Spleen (tissue), 13 donors: ENCODE measurements at places on chromosomes 2 and 18. TPM values are rescaled to one million over a fixed set of nuclear protein-coding genes. Genes with fewer than 3 reads are reported as not detected.

- H3K4me1 ChIP-seq: no peaks in the 10 kb centered on the region
- no peaks in the 10 kb centered on the region for H3K27me3 ChIP-seq
- peaks cover 63% of the 10 kb centered on the region for H3K36me3 ChIP-seq
- no peak for DNase-seq
- no peak overlapping the region for H3K27ac ChIP-seq
Measured at GRCh38 chr2:205744074-205744591, 61.8 kb downstream of the NRP2 start.

- peaks cover under 1% of the 10 kb centered on the region for H3K36me3 ChIP-seq
- no peak overlapping the region for H3K4me3 ChIP-seq
- no peak overlapping the region for H3K27ac ChIP-seq
- peaks cover 13% of the 10 kb centered on the region for H3K4me1 ChIP-seq
- H3K27me3 ChIP-seq: peaks cover 3% of the 10 kb centered on the region
Measured at GRCh38 chr2:27249891-27250651, 12.8 kb downstream of the SLC30A3 start.

GRCh38 chr2:112794841-112795240, 10.5 kb upstream of the IL1A start:
- no peak for DNase-seq
- no peak overlapping the region for H3K4me3 ChIP-seq
- no peak overlapping the region for H3K27ac ChIP-seq
- H3K4me1 ChIP-seq: peaks cover 3% of the 10 kb centered on the region

DNA sequence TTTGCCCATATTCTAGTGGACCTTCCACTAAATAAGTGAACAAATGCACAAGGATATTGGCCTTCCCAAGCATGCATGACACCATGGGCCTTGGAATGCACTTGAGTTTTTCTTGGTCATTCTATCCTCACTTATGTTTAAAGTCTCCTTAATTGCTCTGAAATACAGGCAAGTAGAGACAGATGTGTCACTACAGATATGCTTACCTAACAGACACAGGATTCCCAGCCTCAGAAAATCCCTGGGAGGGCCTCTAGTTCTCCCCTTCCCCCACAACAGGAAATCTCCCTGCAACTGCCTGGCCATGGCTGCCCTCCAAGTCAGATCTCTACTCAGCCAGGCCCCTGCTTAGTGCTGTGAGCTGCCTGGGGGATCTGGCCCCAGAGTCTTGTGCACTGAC, 445.2 kb downstream of the IRS1 start:
- no peaks in the 10 kb centered on the region for H3K36me3 ChIP-seq
- H3K27me3 ChIP-seq: no peaks in the 10 kb centered on the region
- no peak overlapping the region for H3K4me3 ChIP-seq
- DNase-seq: no peak
- H3K27ac ChIP-seq: no peak overlapping the region
- no peaks in the 10 kb centered on the region for H3K4me1 ChIP-seq

GRCh38 chr2:32189011-32189410, 23.3 kb downstream of the SLC30A6 start:
- no peak overlapping the region for H3K27ac ChIP-seq
- H3K36me3 ChIP-seq: peaks cover 86% of the 10 kb centered on the region
- H3K27me3 ChIP-seq: no peaks in the 10 kb centered on the region
- no peaks in the 10 kb centered on the region for H3K4me1 ChIP-seq
- DNase-seq: no peak

DNA sequence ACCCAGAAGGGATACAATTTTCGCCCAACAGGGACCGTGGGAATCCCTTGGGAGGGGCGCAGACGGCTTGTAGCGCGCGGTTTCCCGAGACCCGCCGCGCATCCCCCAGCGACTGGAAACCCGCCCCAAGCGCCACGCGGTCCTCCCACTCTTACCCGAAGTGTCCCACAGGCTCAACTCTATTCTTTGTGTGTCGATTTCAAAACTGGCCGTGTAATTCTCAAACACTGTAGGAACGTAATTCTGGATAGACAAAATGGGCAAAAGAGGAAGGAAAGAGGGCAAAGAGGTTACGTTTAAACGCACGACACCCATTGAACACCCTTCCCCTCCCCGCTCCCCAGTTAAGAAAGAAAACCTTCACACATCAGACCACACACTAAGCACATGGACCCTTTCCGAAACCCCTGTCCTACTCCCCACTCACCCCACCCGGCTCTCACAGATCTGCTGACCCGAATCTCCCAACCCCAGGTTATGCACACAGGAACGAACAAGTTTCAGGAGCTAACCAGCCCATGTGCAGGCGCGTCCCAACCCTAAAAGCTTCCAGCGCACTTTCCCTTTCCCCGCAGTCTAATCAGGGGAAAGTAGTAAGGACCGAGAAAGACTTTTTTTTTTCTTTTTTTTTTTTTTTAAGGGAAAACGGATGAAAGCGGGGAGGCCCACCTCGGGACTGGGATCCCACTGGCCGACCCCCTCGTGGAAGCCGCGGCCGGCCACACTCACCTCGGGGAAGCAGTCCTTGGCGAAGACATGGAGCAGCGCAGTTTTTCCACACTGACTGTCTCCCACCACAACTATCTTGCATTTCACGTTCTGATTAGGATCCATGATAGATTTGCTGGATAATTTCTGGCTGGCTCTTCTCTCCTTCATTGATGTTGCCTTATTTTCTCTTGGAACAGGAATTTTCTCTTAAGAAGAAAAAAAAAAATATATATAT, 655 bp downstream of the RND3 start:
- peaks cover 15% of the 10 kb centered on the region for H3K4me1 ChIP-seq
- peak overlapping the region; percentile 57 for H3K4me3 ChIP-seq
- H3K36me3 ChIP-seq: no peaks in the 10 kb centered on the region
- H3K27me3 ChIP-seq: peaks cover 60% of the 10 kb centered on the region

DNA sequence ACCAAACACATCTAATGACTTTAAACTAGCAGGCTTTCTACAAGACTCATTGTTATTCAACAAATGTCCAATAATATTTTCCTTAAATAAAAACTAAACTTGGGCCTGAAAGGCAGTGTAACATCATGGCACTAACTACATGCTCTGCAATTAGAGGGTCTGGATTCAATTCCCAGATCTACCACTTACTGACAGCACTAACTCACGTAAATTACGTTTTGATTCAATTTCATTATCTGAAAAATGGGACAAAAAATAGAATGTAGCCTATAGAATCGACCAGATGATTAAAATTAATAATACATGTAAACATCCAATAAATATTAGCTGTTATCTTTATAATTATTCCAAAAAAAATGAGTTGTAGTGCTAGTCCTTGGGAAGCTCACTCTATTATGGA, 98.0 kb upstream of the DDX18 start:
- H3K36me3 ChIP-seq: no peaks in the 10 kb centered on the region
- H3K4me1 ChIP-seq: no peaks in the 10 kb centered on the region
- H3K4me3 ChIP-seq: no peak overlapping the region
- no peak overlapping the region for H3K27ac ChIP-seq
- DNase-seq: no peak

- H3K27me3 ChIP-seq: no peaks in the 10 kb centered on the region
- H3K4me1 ChIP-seq: peaks cover 12% of the 10 kb centered on the region
- DNase-seq: no peak
- no peaks in the 10 kb centered on the region for H3K36me3 ChIP-seq
- no peak overlapping the region for H3K27ac ChIP-seq
Measured at GRCh38 chr2:96622544-96622943, 15.6 kb downstream of the KANSL3 start.

GRCh38 chr2:151857650-151858049, 29.4 kb upstream of the ARL5A start:
- no peak overlapping the region for H3K4me3 ChIP-seq
- no peaks in the 10 kb centered on the region for H3K27me3 ChIP-seq
- H3K4me1 ChIP-seq: no peaks in the 10 kb centered on the region
- DNase-seq: no peak

GRCh38 chr2:137525641-137526190, 438.6 kb upstream of the HNMT start:
- no peak overlapping the region for H3K4me3 ChIP-seq
- H3K4me1 ChIP-seq: no peaks in the 10 kb centered on the region
- H3K27me3 ChIP-seq: no peaks in the 10 kb centered on the region
- H3K27ac ChIP-seq: no peak overlapping the region
- no peak for DNase-seq
- no peaks in the 10 kb centered on the region for H3K36me3 ChIP-seq

DNA sequence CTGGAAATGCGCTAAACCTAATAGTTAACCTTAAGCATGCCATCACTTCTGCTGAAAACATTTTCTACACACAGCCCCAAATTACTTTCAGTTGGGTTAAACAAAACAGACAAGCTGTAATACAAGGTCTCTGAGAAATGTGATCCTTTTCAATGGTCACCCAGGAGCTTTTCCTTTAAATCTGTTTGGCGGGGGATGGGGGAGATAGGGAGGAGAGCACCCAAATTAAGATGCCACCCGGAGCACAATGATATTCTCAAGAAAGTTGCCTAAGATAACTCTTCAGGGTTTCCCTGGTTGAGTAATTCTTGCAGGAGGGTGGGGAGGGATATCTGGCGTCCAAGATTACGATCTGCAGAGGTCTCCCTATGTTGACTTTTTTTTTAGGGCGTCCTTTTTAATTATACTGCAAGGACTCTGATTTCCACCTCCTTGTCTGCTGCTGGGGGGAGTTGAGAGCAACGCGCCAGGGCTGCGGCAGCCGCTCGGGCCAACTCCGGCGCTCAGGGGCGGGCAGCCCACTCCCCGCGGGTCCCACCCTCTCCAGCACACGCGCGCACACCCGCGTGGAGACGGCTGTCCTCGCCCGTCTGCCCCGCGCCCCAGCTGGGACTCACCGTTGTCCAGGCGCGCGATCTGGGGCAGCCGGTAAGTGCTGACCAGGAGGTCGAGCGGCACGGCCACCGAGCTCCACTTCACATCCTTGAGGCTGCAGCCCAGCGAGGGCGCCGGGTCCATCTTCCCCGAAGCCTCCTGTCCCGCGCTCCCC, 807 bp downstream of the GAREM1 start:
- DNase-seq: peak; percentile 80
- H3K36me3 ChIP-seq: no peaks in the 10 kb centered on the region
- peak overlapping the region; percentile 46 for H3K27ac ChIP-seq
- peaks cover 28% of the 10 kb centered on the region for H3K27me3 ChIP-seq

GRCh38 chr2:229363185-229363814, 92.2 kb upstream of the PID1 start:
- no peaks in the 10 kb centered on the region for H3K4me1 ChIP-seq
- no peaks in the 10 kb centered on the region for H3K36me3 ChIP-seq
- no peak for DNase-seq
- no peaks in the 10 kb centered on the region for H3K27me3 ChIP-seq
- no peak overlapping the region for H3K4me3 ChIP-seq

- H3K4me3 ChIP-seq: no peak overlapping the region
- no peak overlapping the region for H3K27ac ChIP-seq
- H3K27me3 ChIP-seq: no peaks in the 10 kb centered on the region
- H3K36me3 ChIP-seq: no peaks in the 10 kb centered on the region
- no peaks in the 10 kb centered on the region for H3K4me1 ChIP-seq
- DNase-seq: no peak
Measured at GRCh38 chr2:100647709-100648108, 84.9 kb downstream of the PDCL3 start.

GRCh38 chr2:234100686-234101085, 50.2 kb downstream of the SPP2 start:
- H3K36me3 ChIP-seq: no peaks in the 10 kb centered on the region
- no peaks in the 10 kb centered on the region for H3K27me3 ChIP-seq
- H3K4me1 ChIP-seq: no peaks in the 10 kb centered on the region
- no peak overlapping the region for H3K4me3 ChIP-seq

DNA sequence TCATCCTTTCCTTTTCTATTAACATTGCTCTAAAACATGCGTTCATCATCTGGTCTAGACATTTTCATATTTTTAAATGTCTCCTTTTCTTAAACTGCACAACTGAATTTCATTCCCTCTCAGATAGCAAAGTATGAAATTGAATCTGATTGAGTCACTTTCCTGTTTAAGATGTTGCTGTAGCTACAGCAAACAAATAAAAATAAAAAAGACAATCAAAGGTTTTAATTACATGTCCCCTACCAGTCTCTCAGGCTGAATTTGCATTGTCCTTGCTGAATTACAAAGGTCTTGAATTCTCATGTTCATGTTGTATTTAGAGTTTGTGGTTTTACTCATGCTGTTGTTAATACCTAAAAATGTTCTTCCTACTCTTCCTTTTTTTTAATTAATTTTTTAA, 537.9 kb upstream of the LRATD1 start:
- no peak overlapping the region for H3K27ac ChIP-seq
- no peak overlapping the region for H3K4me3 ChIP-seq
- H3K36me3 ChIP-seq: no peaks in the 10 kb centered on the region

GRCh38 chr2:128315122-128315828, 3.4 kb downstream of the HS6ST1 start:
- H3K4me3 ChIP-seq: peak overlapping the region; percentile 1
- no peaks in the 10 kb centered on the region for H3K36me3 ChIP-seq
- H3K27ac ChIP-seq: no peak overlapping the region

GRCh38 chr2:23683001-23683400, 243.9 kb downstream of the ATAD2B start:
- DNase-seq: no peak
- no peaks in the 10 kb centered on the region for H3K4me1 ChIP-seq
- H3K36me3 ChIP-seq: no peaks in the 10 kb centered on the region
- no peak overlapping the region for H3K4me3 ChIP-seq
- no peak overlapping the region for H3K27ac ChIP-seq

GRCh38 chr18:62862466-62862865, 147.1 kb downstream of the PHLPP1 start:
- H3K36me3 ChIP-seq: peaks cover 9% of the 10 kb centered on the region
- no peak for DNase-seq
- no peaks in the 10 kb centered on the region for H3K4me1 ChIP-seq
- H3K4me3 ChIP-seq: no peak overlapping the region
- H3K27ac ChIP-seq: no peak overlapping the region

GRCh38 chr2:151217343-151217742, 44.3 kb downstream of the RBM43 start:
- no peaks in the 10 kb centered on the region for H3K27me3 ChIP-seq
- no peaks in the 10 kb centered on the region for H3K4me1 ChIP-seq
- no peaks in the 10 kb centered on the region for H3K36me3 ChIP-seq
- no peak overlapping the region for H3K27ac ChIP-seq

GRCh38 chr2:57615855-57616556, 430.6 kb upstream of the VRK2 start:
- no peaks in the 10 kb centered on the region for H3K27me3 ChIP-seq
- no peak for DNase-seq
- H3K4me3 ChIP-seq: no peak overlapping the region
- no peaks in the 10 kb centered on the region for H3K36me3 ChIP-seq

GRCh38 chr2:27489118-27489497, 435 bp downstream of the IFT172 start:
- peak overlapping the region; percentile 78 for H3K4me3 ChIP-seq
- no peaks in the 10 kb centered on the region for H3K27me3 ChIP-seq
- DNase-seq: no peak
- peaks cover 19% of the 10 kb centered on the region for H3K4me1 ChIP-seq

Gene PLGLB2
- total RNA-seq: 10.9 TPM

Gene MROH2A
- not detected for total RNA-seq

Gene FAM161A
- 3.1 TPM for total RNA-seq

Gene DAW1
- total RNA-seq: not detected

Gene ATP5F1A
- 278 TPM for total RNA-seq

Gene LIMS1
- 67.1 TPM for total RNA-seq

Gene ADGRF3
- 0.52 TPM for total RNA-seq

Gene CABYR
- total RNA-seq: 0.56 TPM

Gene TMEM214
- 68.7 TPM for total RNA-seq

Gene FN1
- total RNA-seq: 32.9 TPM

Gene COL5A2
- total RNA-seq: 19.8 TPM

Gene ASXL3
- total RNA-seq: 0.29 TPM

Gene EFHD1
- total RNA-seq: 55.3 TPM
